ENCODE measurements at places on chromosomes 3 and 15.

GRCh38 chr3:118705487-118706219, 329.0 kb downstream of the IGSF11 start:
- no peak for DNase-seq

DNA sequence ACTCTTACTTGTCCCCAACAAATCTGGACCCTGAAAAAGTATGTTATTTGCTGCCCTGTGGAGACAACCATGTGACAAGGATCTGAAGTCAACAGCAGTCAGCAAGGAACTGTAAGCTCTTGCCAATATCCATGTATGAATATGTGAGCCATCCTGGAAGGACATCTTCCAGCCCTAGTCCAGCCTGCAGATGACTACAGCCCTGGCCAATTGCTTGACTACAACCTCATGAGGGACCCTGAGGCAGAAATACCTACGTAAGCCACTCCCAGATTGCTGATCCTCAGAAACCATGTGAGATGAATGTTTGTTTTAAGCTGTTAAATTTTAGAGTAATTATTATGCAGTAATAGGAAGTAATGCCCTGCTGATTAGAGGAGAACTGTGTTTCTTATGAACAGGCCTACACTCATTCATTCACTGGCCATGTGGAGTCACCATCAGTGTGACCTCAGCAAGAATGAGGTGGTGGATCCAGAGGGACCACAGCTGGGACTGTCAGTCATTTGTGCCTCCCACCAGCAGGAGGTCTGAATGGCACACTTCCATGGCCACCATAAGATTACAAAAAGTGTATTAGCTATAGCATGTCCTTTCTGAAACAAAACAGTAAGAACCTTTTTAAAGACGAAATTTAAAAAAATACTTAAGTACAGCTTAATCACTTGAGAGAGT, 92.6 kb downstream of the TFDP2 start:
- DNase-seq, result no peak

- DNase-seq, result no peak
Measured at GRCh38 chr15:61499376-61499775, 270.3 kb upstream of the RORA start.

DNA sequence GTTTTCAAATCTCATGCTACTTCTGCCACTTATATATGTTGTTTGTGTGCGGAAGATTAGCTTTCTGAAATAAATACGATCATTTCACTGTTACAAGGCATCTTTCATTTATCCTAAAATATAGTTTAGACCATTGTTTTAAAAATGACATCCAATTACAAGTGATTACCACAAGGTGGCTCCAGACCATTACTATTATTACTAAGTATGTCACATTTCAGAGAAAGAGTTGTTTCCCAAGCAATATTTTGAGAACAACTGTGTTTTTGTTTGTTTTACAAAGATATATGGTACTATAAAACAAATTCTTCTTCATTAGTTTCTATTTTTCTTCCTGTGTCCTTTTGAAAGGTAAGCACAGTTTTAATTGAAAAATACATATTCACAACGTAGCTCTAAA, 136.0 kb upstream of the RAP2B start:
- no peak for DNase-seq

- DNase-seq, result no peak
Measured at GRCh38 chr3:69715204-69715603, 24.1 kb upstream of the MITF start.

DNA sequence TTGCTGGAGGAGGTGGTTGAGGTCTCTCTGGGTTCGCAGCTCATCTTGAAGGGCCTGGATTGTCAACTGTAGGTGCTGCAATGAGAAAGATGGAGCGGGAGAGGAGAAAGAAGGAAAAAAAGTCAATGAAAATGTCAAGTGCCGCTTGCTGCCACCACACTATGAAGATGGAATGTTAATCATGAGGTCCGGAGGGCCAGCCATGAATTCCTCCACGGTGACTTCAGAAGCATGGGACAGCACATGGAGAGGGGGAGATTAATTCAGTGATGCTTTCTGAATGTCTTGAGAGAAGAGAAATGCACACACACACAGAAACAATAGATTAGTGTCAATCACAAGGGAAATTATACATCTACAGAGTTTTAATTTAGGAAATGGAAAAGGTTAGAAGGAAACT, 171.9 kb downstream of the ERC2 start:
- DNase-seq, result no peak

DNA sequence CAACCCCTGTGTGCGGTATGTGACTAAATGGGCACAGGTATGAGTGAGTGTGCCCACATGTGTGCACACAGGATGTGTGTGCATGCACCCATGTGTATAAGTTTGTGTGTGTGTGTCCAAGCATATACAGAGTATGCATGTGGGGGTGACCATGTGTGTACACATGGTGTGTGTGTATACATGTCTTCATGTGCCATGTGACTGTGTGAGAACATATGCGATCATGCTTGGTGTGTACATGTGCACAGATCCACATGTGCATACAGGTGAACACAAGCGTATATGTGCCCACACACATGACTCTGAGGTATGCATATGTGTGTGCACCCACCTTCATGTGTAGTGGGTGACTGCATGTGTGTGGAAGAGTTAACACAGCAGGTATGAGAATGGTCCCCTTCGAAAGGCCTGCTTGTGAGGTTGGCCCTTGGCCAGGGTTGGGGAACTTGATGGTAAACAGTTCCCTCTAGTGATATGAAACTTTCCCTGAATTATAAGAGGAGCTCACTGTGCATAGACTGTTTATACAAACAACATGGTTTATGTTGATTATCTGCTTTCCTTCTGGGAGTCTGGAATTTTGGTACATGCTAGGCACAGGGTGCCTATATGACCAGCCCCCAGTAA, 10.3 kb downstream of the PFKFB4 start:
- no peak for DNase-seq
